Activated CD4-positive, alpha-beta T cell treated with anti-CD3 and anti-CD28 coated beads, Interleukin-2, amount 50 U/mL, for 24 hours (primary cell): ENCODE measurements at places on chromosomes 5 and 9.

GRCh38 chr9:21252721-21253547 lies 13.1 kb upstream of the IFNA14 start:
- no peak for DNase-seq

DNA sequence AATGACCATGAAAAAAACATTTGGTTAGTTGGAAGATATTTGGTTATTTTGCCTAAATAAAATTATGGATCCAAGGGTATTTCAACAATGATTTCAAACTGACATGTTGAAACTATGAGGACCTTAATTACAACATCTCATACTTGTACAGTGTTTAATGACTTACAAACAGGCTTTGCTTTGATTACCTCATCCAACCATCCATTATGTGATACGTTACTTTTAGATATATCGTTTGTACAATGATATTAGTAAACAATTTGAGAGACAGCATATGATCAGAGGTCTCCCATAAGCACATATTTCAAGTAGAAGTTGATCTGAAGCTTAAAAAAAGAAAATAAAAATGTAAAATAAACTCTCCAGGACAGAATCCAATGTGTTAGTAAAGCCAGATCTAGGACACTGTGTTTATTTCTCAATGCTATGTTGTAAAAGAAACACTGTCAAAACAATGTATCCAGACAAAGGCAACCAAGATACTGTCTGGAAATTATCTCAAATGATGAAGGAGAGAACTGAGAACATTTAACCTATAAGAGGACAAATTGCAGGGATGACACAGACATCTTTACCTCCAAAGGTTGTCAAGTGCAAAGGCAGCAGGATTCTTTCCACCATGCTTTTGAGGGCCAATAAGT lies 116.0 kb upstream of the TARS1 start:
- no peak for DNase-seq

- DNase-seq: no peak
These were observed 212.8 kb upstream of the IRX1 start for GRCh38 chr5:3382782-3383181.

- no peak for DNase-seq
These were observed 36.0 kb upstream of the RIC1 start for GRCh38 chr9:5592904-5593303.

- no peak for DNase-seq
These were observed 3.4 kb downstream of the FREM1 start for GRCh38 chr9:14906644-14907359.

- DNase-seq: no peak
These were observed 362.4 kb upstream of the RIOK2 start for GRCh38 chr5:97545446-97545845.

- no peak for DNase-seq
These were observed 12.9 kb downstream of the ACSL6 start for GRCh38 chr5:131998431-131999040.

- DNase-seq: no peak
These were observed 24.2 kb upstream of the ANKRD33B start for GRCh38 chr5:10539687-10539998.
